Left ventricle myocardium inferior (tissue), 1 donor: ENCODE measurements at places on chromosomes 2 and 18.
A peak's percentile ranks its signal among the peaks of the same experiment; 100 is the strongest.

DNA sequence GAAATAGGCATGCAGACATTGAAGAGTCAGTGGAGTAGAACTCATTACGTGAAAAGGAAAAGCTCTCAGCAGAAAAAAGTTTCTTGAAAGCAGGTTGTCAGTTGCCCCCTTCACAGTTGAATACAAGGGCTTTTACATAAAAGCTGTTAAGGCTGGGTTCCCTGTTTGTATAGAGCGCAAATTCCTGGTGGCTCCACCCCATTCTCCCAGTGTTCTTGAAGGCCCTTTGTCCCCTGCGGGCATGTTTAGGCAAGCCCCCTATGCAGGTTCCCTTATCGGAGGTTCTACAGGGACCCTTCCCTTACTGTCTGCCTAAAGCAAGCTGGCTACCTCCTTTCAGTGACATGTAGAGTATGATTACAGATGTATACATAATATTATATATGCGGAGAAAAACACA lies 497.2 kb upstream of the SYT4 start:
- DNase-seq = no peak

DNA sequence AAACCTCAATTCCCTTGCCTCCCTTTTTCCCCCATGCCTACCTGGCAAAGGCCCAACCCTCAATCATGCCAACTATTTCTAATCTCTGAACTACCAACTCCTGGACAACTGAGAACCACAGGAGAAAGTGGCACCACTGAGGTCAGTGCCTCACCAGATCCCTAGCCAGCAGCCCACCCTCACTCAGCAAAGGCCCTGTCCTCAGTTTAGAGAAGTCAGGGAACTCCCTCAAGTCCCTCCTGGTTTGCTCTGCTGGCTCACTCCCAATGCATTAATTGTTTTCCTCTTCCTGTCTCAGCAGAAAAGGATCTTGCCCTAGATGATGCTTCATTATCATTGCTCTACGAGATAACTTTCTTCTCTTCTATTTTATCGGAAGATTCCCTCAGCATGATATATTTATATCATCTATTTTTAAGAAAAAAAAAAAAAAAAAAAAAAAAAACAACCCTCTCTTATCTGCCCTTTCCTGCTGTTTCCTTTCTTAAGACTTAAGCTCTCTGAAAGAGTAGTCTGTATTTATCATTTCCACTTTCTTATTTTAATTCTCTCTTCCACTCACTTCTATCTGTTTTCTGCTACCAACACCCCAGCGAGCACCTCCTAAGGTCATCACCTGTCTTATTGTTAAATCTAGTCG lies 22.7 kb upstream of the ZBTB14 start:
- no peak for DNase-seq

GRCh38 chr2:197088694-197089093 lies 162.2 kb upstream of the PGAP1 start:
- no peak for DNase-seq

GRCh38 chr2:70962211-70962884 lies 16.1 kb upstream of the ANKRD53 start:
- DNase-seq = no peak

- no peak for DNase-seq
Observed at GRCh38 chr2:9594366-9595054, 36.3 kb downstream of the YWHAQ start.

DNA sequence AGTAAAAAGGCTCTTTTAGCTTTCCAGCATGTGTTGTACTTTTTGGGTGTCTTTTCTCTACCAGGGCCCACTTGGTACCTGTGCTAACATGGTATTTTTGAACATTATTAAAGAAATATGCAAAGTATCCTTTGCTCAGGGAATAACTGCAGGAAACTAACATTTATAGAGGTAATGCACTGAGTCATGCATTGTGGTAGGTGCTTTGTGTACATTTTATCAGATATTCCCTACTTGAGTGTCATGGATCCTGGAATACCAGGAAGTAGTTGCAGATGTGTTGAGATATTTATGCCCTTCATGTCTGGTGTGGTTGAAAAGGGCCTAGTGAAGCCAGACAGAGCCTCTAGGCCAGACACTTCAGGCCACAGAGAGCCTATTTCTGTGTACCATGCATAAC lies 215.5 kb upstream of the CYRIA start:
- no peak for DNase-seq

- no peak for DNase-seq
Observed at GRCh38 chr18:45608400-45608799, 6.9 kb upstream of the SLC14A2 start.

GRCh38 chr2:105894327-105894944 lies 149.7 kb downstream of the NCK2 start:
- no peak for DNase-seq

- DNase-seq = no peak
Observed at GRCh38 chr2:28533044-28533680, 37.3 kb downstream of the PLB1 start.

DNA sequence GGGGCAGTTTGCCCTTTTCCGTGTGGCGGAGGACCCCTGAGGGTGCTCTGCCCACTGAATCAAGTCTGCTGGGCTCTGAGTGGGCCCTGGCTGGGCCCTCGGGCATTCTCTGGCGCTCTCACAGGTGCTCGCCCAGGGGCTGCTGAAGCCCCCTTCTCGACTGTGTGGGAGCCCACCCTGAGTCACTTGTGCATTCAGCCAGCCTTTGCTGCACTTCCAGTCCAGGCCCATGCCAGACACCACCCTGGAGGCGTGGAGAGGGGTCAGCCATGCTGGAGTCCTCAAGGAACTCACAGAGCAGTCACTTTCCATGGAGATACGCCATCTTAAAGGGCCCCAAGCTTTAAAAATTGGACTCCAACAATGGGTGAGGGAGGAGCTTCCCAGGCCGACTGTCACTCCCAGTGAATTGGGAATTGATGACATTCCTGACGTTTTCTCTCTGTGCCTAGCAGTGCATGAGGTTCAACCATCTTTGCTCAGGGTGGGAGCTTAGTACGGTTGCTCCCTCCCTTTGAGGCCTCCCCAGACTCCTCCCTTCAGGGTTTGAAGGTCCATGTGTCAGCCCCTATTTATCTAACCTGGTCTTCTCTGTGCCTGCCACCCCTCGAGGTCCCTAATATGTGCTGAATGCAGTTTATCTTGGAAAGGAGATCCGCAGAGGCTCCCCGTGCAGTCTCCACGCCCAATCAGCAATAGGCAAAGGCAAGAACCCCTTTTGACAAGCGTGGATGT lies 71.8 kb upstream of the HS6ST1 start:
- DNase-seq = no peak

GRCh38 chr18:79195716-79196683 lies 126.8 kb downstream of the ATP9B start:
- DNase-seq = no peak

GRCh38 chr2:74242354-74243071 lies 44.1 kb downstream of the MTHFD2 start:
- no peak for DNase-seq

DNA sequence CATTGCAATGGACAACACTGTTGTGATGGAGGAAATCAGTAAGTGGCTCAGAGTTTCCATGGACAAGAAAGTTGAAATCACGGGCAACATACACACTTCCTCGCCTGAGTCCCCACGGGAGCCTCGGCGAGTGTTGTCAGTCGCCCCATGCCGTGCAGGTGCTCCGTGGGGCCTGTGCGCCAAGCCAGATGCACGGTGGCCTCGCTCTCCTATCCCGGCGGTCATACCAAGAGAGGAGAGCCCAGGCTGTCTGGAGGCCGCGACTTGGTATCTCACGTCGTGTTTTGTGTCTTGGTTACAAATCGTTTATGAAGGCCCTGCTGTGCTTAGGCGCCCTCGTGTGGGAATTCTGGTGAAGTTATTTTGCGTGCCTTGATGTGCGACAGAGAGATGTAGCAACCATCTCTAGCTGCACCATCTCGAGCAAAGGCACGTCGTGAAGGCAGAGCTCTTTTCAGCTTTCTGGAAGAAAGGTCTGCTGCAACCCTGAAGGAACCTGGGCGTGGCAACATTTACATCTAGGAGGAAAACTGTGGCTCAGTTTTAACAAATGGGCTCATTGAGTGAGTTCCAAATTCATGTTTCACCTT lies 21.8 kb downstream of the ATG4B start:
- DNase-seq = peak; percentile 50

DNA sequence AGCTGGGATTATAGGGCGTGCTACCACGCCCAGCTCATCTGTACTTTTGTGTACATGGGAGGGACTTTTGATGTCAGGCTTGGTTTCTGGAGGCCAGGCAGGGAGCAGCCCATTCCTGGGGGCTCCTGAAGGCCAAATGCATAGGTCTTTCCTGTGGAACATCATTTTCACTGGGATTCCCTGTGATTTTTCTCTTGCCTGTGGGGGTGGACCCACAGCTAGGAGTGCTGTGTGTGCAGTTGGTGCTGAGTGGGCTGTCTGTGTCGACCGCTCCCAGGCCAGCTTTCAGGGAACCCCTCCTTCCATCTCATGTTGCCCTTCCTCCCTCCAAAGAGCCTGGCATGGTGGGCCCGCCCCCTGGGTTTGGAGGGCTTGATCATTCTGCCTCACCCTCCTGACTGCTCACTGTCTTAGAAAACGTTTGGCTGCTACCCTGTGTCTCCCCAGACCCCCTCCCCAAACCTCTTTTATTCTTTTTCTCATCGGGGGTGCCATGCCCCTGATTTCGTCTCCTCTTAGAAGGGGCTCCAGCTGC lies 10.5 kb downstream of the EFHD1 start:
- no peak for DNase-seq

- DNase-seq = no peak
Observed at GRCh38 chr2:123826729-123827271, 198.3 kb upstream of the CNTNAP5 start.

- no peak for DNase-seq
Observed at GRCh38 chr2:84801811-84802210, 79.1 kb downstream of the TRABD2A start.

DNA sequence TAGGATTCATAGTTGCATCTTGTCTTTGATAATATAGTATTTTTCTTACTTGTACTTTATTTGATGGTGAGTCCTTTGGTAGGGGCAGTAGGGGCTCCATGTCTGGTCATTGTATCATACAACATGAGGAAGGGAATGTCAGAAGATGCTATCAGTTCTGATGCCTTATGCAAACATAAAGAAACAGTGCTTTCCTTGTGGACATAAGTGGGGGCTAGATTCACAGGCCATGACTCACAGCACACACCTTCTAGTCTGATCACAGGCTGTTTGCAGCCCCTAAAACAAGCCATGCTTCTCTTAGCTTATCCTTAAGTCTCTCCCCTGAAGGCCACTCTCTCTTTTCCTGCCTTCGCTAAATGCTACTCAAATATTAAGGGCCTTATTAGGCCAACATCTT lies 10.7 kb upstream of the SLC14A1 start:
- no peak for DNase-seq

DNA sequence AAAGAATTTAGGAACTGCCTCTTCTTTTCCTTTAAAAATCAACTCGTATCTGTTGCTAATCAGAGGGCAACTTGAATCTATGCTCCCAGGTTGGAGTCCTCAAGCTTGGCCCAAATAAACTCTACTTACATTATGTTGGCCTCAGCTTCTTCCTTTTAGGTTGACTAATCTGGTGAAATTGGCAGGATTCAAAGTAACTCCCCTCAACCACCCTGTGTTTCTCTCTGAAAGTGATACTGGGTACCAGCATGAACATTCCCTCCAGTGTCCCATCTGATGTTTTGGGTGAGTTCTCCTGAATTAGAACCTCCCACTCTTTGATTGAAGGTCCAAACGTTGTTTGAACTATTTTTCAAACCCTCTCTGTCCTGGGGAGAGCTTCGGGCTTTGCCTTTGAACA lies 41.3 kb upstream of the MSH6 start:
- no peak for DNase-seq

DNA sequence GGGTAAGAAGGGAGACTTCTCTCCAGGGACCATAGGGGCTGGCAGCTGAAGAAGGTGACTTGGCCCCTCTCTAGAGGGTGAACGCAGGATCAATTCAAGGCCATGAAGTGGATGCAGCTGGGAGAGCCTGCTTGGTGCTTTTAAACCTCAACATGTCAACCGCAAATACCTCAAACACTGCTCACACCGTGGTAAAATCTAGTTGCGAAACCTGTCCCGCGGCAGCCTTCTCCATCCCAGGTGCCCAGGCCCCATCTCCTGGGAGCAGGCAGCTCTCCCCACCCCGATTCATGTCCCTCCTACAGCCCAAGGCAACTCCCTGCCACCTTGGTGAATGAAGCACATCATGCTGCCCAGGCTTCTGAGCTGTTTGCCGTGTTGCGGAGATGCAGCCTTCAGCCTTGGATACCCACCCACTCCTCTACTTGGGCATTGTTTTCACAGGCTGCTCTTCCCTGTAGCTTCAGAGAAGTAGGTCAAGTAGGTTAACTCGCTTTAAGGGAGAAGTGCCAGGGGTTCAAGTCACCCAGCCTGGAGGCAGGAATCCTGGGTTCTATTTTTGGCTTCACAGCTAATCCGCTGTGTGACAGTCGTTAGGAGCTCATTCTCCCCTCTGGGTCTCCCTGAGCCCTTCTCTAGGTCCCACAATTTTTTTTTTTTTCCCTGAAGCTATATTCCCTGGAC lies 6.2 kb upstream of the EFR3B start:
- DNase-seq = no peak
